Small intestine (tissue), 16 donors: ENCODE measurements at places on chromosomes 12 and 14.
A peak's percentile ranks its signal among the peaks of the same experiment; 100 is the strongest.

DNA sequence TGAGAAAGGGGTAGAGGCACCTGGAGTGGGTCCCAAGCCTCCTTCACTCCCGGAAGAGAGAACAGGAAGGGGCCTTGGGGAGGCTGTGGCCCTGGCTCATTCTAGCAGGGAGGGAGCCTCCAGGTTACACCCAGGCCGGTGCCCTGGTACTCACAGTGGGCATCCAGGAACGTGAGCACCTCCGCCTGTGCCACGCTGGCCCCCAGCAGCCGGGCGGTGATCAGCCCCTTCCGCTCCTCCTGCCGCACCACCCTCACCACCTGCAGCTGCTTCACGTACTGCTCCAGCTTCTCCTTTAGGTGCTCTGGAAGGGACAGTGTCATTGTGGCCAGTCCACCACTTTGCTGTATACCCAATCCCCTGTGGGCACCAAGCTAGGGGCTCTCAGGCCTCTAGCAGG is 18.8 kb upstream of the CELA1 start:
- no peak for DNase-seq

- peak; percentile 28 for DNase-seq
These were observed 19.5 kb upstream of the HAL start for GRCh38 chr12:96015672-96016071.

GRCh38 chr14:90785876-90786450 is 30.3 kb downstream of the TTC7B start:
- no peak for DNase-seq

DNA sequence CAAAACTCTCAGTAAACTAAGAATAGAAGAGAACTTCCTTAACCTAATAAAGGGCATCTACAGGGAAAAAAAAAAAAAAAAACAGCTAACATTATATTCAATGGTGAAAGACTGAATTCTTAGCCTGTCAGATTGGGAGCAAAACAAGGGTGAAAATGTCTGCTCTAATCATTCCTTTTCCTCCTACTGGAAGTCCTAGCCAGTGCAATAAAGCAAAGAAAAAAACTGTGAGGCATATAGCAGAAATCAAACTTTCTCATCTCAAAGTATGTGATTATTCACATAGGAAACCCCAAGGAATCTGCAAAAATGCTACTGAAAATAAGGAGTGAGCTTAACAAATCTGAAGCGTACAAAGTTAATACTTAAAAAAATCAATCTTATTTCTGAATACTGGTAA is 170.7 kb downstream of the NUAK1 start:
- DNase-seq = no peak

- DNase-seq = no peak
These were observed 239.8 kb downstream of the RGS6 start for GRCh38 chr14:72172049-72172448.

- no peak for DNase-seq
These were observed 75.3 kb downstream of the PPFIA2 start for GRCh38 chr12:81683881-81684280.

GRCh38 chr12:70383484-70383883 is 17.4 kb downstream of the KCNMB4 start:
- DNase-seq = no peak

DNA sequence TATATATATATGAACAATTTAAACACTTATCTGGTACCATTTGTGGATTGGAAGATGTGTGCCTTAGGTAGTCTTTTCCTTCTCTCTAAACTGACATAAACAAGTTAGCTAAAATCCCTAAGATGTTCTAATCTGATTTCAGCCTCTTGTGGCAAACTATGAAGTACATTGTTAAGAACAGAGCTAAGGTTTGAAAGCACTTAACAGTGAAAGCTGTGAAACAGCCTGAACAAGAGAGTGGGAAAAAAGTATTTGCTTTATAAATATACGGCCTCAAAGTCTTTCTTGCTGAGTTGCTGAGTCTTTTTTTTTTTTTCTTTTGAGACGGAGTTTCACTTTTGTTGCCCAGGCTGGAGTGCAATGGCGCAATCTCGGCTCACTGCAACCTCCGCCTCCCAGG is 53.7 kb upstream of the PELI2 start:
- DNase-seq = no peak
